Heart right ventricle (tissue), 16 donors: ENCODE measurements at places on chromosomes 6 and 20.

DNA sequence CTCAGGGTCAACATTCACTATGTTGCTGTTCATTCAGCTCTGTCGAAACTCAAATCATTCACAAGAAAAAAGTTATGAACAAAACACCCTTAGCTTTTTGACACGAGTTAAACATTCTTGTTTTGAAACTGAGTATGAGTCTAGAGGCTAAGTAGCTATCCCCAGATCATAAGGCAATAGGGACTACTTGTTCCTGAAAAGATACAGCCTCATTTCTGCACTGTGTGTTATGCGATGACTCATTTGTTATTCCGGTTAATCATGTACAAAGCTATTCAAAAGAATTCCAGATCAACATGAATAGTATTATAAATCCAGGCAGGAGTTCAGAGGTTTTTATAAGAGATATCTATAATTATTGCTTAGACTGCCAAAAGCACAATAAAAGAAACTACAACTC is 908.0 kb downstream of the QKI start:
- H3K27me3 ChIP-seq: no peaks in the 10 kb centered on the region
- no peak overlapping the region for H3K4me3 ChIP-seq
- no peak for DNase-seq
- no peaks in the 10 kb centered on the region for H3K4me1 ChIP-seq

DNA sequence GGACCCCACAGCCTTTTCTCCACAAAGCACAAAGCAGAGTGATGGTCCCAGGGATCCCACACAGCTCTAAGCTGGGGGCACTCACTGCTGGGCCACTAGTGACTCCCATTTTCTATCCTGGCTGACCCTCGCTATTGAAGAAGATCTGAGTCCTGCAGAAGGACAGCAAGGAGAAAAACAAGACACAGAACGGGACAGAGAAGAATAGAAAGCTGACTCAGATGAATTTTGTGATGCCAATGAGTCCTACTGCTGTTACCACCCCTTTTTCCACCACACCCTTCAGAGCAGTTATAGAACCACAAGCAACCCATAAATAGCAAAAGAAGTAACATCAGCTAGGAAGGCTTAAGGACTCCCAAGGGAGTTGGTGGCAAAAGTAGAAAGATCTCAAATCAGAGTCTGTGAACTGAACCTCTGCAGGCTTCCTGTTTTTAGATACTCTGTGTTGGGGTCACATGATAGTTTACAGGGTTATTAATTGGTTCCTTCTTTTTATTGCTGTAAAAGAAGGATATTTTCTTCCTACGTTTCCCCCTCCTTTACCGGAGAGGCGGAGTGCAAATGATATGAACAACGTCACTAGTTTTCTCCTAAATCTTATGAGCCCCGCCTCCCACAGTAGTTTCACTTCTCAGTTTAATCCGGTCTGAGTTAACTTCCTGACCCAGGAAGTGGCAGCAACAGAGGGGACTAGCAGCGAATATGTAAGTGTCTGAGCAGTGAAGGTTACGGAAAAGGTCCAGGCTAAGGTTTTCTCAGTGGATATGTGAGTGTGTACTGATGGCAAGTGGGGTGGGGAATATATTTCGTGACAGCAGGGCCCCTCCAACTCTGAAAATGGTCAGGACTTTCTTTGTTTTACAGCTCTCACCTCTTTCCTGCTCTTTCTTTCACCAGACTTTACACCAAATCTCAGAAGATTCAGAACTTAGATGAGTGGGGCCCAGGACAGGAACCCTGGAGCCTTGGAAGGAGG is at the start of gene TRIM38:
TRIM38 (plus strand) TSS at position 654 of the 979 bp plus-strand sequence. CDS start 3,721 bp downstream, outside the sequence.
- H3K4me3 ChIP-seq: peak within 1 kb of the TSS; percentile 38
- no peaks in the 10 kb centered on the region for H3K27me3 ChIP-seq
- peaks cover 27% of the 10 kb centered on the region for H3K4me1 ChIP-seq

DNA sequence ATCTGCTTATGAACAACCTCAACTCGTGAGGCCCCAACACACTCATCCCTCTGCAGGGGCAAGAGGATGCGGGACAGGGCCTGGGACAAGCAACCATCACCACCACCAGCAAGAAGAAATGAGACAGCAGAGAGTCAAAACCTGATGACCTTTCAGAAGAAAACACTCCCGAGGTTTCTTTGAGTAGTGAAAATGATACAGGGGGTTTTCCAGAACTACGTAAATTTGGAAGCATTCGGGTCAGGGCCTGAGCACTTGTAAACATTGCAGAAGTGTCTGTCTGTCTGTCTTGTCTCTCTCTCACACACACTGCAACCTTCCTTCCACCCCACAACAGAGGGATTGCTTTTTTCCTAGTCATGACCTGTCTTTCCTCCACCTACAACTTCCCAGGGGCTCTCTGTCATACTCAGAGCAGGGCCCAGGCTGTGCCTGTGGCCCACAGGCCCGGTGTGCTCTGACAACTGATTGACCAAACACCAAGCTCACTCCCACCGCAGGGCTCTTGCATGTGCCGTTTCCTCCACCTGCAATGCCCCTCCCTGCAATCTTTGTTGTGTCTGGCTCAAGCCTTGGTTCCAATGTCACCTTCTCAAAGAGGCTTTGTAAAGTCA is 90.9 kb downstream of the BMP7 start:
- no peak overlapping the region for H3K4me3 ChIP-seq
- H3K27me3 ChIP-seq: peaks cover 9% of the 10 kb centered on the region
- DNase-seq: no peak
- no peaks in the 10 kb centered on the region for H3K4me1 ChIP-seq

GRCh38 chr6:157443066-157443800 is 62.2 kb downstream of the ZDHHC14 start:
- H3K4me3 ChIP-seq: no peak overlapping the region
- H3K36me3 ChIP-seq: no peaks in the 10 kb centered on the region
- H3K27ac ChIP-seq: no peak overlapping the region
- peaks cover 9% of the 10 kb centered on the region for H3K4me1 ChIP-seq
- no peaks in the 10 kb centered on the region for H3K27me3 ChIP-seq

DNA sequence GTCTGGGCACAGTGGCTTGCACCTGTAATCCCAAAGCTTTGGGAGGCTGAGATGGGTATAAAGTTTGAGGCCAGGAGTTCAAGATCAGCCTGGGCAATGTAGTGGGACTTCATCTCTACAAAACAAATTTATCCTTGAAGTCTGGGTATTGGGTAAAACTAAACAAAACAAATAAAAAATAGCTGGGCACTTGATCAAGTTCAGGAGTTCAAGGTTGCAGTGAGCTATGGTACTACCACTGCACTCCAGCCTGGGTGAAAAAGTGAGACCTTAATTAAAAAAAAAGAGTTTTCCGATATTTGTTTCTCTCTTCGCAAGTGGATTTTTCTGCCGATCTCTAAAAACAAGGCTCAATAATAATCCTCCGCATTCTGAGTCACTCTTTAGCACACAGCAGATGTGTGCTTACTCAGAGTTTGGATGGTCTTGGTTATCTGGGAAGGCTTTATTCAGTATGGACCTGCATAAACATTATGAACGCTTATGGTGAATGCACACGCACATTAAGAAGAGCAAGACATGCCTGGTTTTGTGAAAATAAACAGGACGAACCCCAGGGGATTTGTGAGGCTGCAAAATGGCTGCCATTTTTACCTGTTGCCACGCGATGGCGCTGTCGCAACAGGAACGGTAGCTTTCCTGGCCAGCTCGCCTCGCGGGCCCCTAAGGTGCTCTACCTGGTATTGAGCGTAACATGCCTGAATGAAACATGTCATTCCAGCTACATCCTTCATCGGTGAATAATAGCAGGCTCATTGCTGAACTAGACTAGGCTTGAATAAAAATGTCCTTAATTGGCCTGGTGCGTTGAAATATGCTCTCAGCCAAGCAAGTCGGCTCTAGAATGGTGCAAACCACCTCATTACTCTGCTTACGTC is 6.0 kb downstream of the OPN5 start:
- H3K4me3 ChIP-seq: no peak overlapping the region
- H3K4me1 ChIP-seq: no peaks in the 10 kb centered on the region
- no peaks in the 10 kb centered on the region for H3K36me3 ChIP-seq
- H3K27ac ChIP-seq: no peak overlapping the region
- peak; percentile 54 for DNase-seq

- no peaks in the 10 kb centered on the region for H3K36me3 ChIP-seq
- H3K4me1 ChIP-seq: peaks cover 22% of the 10 kb centered on the region
- no peaks in the 10 kb centered on the region for H3K27me3 ChIP-seq
- H3K27ac ChIP-seq: peak overlapping the region; percentile 71
- no peak for DNase-seq
Observed at GRCh38 chr20:49594931-49595315, 27.0 kb upstream of the PTGIS start.

DNA sequence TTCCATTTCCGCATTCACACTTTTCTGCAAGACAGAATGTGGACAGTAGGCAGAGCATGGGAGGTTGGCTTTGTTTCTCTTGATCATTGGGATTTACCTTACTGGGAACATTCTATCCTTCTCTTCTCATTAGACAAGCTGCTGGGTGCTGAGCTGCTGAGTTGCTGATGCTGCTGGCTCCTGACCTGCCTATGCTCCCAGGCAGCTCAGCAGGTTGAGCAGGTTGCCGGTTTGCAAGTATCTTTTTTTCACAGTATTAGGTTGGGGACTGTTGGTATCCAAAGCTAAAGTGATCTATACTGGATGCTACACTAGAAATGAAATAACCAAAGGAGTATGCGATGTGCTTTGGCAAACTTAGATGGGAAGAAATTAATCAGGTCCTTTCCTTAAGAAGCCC is 23.7 kb upstream of the ADGRF4 start:
- no peak overlapping the region for H3K4me3 ChIP-seq
- no peak for DNase-seq
- no peaks in the 10 kb centered on the region for H3K27me3 ChIP-seq
- no peaks in the 10 kb centered on the region for H3K36me3 ChIP-seq
- no peak overlapping the region for H3K27ac ChIP-seq

DNA sequence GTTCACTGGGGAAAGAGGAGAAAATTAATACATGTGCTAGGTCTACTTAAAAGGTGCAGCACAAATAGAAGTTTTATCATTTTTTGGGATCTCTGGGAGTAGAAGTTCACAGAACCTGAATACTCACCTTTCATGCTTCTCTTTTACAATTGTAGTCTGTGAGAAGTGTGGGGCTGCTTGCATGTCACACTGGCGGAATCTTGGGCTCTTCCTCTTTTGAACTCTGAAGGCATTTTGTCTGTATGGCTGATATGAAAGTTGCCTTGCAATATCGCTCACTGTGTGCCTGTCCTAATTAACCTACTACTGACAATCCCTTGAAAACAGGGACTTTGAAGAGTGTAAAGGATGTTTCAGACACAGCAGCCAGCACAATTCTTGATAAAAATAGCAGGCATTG is 65.9 kb upstream of the CLDN20 start:
- H3K27ac ChIP-seq: no peak overlapping the region
- H3K4me1 ChIP-seq: no peaks in the 10 kb centered on the region
- no peak for DNase-seq
- H3K36me3 ChIP-seq: no peaks in the 10 kb centered on the region
- no peak overlapping the region for H3K4me3 ChIP-seq
- H3K27me3 ChIP-seq: no peaks in the 10 kb centered on the region

DNA sequence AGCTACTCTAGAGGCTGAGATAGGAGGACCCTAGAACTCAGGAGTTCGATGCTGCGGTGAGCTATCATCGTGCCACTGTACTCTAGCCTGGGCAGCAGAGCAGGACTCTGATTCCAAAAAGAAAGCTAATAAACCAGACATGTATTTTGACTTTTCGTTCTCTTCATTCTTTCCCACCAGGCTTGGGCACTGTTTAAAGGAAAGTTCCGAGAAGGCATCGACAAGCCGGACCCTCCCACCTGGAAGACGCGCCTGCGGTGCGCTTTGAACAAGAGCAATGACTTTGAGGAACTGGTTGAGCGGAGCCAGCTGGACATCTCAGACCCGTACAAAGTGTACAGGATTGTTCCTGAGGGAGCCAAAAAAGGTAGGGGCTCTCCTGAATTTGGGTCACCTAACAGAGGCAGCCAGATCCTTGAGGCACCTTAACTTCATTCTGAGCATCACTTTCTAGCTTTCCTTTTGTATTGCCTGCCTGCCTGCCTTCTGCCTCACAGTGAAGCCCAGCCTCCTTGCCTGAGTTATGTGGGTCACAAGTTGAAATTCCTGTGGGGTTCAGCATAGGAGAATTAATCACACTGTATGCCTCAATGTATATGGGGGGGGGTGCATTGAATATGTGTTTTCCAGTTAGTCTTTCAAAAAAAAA is 3.2 kb downstream of the IRF4 start:
- no peak overlapping the region for H3K27ac ChIP-seq
- peaks cover 19% of the 10 kb centered on the region for H3K4me1 ChIP-seq
- peaks cover 75% of the 10 kb centered on the region for H3K27me3 ChIP-seq
- H3K36me3 ChIP-seq: no peaks in the 10 kb centered on the region
- no peak for DNase-seq

DNA sequence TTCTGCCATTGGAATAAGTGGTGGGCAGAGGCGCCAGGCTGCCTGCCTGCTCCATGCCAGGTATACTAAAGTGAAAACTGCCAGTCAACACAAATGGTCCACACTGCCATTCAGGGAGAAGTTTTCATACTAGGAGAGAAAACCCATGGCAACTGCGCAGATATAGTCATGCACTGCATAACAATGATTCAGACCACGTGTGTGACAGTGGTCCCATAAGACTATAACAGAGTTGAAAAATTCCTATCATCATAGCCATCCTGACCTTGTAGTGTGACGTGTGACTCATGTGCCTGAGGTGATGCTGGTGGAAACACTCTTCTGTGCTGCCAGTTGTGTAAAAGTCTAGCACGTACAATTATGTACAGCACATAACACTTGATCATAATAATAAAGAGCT is 25.1 kb downstream of the ZC3H12D start:
- DNase-seq: no peak
- H3K27me3 ChIP-seq: no peaks in the 10 kb centered on the region
- H3K4me3 ChIP-seq: no peak overlapping the region
- peaks cover 27% of the 10 kb centered on the region for H3K4me1 ChIP-seq
- no peaks in the 10 kb centered on the region for H3K36me3 ChIP-seq

DNA sequence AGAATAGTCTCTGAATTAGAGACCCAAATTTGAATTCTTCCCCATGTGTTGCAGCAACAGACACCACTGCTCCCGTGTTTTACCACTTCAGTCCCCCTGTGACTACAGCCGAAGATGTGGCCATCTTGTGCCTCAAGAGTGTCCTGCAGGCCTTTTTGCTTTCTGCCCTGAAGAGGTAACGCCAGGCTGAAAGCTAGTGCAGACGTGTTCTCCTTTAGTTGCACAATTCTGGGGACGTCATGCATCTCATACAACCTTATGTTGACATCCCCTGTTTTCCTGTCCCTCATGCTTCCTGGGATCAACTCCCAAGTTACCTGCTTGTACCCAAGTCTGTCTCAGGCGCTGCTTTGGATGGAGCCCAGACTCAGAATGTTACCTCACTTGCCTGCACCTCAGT is 69.1 kb upstream of the SLC22A23 start:
- H3K4me1 ChIP-seq: no peaks in the 10 kb centered on the region
- no peak overlapping the region for H3K27ac ChIP-seq
- DNase-seq: no peak
- no peaks in the 10 kb centered on the region for H3K36me3 ChIP-seq

GRCh38 chr20:57780398-57780797 is 70.6 kb upstream of the PMEPA1 start:
- no peak for DNase-seq
- H3K36me3 ChIP-seq: no peaks in the 10 kb centered on the region
- H3K27ac ChIP-seq: no peak overlapping the region
- no peaks in the 10 kb centered on the region for H3K4me1 ChIP-seq
- H3K4me3 ChIP-seq: no peak overlapping the region
